Renal pelvis (tissue), 12 donors: ENCODE measurements at places on chromosomes 2 and 18. TPM values are rescaled to one million over a fixed set of nuclear protein-coding genes. Genes with fewer than 3 reads are reported as not detected.

GRCh38 chr2:144459937-144460336 lies 60.0 kb downstream of the ZEB2 start:
- no peak for DNase-seq

Gene RUFY4
- polyA plus RNA-seq: 0.08 TPM

DNA sequence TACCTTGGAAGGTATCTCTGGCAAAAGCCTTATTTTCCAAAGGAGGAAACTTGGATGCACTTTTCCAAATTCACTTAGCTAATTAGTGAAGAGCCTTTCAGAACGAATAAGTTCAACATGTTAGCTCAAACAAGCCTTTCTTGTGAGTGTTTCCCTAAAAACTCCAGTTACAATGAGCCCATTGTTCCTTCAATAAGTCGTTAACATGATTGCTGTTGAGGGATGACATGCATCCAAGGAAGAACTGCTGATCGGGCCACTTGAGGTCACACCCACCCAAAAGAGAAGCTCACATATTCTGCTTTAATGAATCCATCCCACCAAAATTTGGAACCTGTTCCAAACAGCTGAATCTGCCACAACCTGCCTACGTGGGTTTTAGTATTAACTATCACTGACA lies 48.1 kb upstream of the SLC35G4 start:
- DNase-seq: no peak

GRCh38 chr2:151483546-151483945 lies 73.8 kb downstream of the RIF1 start:
- no peak for DNase-seq

- no peak for DNase-seq
Observed at GRCh38 chr2:43958397-43959275, 37.2 kb downstream of the LRPPRC start.

Gene EMILIN1
- polyA plus RNA-seq: 135 TPM

Gene BCL2L11
- 19.6 TPM for polyA plus RNA-seq

Gene LAPTM4A
- 432 TPM for polyA plus RNA-seq

Gene PRKAG3
- 0.06 TPM for polyA plus RNA-seq

Gene PARD3B
- 37.3 TPM for polyA plus RNA-seq

GRCh38 chr2:229405796-229406195 lies 134.7 kb upstream of the PID1 start:
- no peak for DNase-seq

DNA sequence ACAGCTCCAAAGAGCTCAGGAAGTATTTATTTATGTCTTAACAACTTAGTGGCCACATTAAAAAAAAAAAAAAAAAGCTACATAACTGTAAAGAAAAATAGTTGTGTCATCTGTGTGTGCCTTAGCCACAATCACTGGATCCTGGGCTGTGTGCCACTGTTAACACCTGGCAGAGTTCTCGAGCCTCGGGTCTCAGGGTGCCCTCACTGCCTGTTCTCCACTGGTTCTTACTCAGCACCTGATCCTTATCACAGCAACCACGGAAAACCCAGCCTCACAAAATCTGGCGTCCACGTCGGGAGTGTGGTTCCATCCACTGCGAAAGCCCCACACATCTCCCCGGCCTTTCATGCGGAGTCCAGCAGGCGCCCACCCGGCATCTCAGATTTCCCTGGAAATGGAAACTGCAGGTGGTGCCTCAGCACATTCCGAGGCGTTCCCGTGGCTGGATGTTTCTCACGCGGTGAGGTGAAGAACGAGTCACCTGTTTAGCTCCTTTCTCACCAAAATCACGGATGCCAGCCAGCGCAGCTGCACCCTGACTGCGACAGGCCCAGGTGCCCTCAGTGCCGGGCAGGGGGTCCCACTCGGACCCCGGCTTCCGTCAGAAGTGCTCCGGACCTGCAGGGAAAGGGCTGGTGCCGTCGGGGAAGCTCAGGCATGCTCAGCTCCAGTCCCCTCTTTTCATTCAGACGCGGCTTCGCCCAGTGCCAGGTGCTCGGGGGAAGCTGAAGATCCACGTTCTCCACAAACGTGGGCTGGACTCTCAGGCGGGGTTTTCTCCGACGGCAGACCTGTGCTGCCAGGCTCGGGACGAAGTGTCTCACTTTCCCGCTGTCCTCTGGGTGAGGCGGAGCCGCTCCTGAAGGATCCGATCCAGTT lies 198.7 kb upstream of the SALL3 start:
- DNase-seq: no peak
